ENCODE measurements at places on chromosomes 6 and 20.
A peak's percentile ranks its signal among the peaks of the same experiment; 100 is the strongest.

DNA sequence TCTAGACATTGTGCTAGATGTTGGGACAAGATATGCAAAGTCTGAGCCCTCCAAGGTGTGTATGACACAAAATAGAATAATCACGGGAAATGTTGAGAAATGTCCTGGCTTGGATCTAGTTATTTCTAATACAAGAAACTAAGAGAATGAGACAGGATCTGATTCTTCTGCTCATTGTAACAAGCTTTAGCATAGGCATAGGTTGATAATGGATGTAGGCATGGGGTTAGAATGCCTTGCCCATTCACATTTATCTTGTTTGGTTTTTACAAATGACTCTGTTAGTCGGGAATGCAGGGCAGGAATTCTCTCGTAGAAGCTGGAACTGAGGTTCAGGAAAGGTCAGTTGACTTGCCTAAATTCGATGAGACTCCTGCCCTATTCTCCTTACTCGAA is 1.5 kb upstream of the SLC26A8 start:
- DNase-seq = no peak

- peak; percentile 71 for DNase-seq
These were observed 100.7 kb downstream of the FOXO3 start for GRCh38 chr6:108661430-108661829.

DNA sequence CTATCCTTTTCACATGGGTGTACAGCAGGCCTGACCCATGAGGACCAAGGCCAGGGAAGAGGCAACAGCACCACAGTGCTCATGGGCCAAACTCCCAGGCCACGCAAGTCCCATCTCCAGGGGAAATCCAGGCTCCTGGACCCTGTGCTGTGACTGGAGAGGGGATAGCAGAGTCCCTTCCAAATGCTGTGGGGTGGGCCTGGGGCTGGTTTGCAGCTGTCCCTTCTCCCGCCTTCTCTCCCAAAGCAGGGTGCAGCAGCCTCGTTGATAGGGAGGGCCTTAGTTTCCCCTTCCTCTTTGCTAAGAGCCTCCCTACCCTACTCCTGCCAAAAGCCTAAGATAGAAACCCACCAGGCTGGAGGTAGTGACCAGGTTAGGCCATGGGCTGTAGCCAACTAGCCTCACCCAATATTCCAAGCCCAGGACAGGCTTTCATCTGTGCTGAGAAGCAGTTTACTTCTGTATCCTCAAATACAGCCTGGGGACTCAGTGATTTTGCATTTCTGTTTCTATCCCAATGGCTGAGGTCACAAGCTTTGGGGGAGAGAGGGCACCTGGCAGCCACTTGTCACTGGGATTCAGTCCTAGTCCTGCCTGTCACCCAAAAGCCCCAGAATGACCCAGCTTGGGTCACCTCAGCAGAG is 1.4 kb downstream of the CTSZ start:
- no peak for DNase-seq

- no peak for DNase-seq
These were observed 1.3 kb upstream of the OCSTAMP start for GRCh38 chr20:46551522-46552381.

GRCh38 chr20:25031241-25031640 is 26.7 kb downstream of the ACSS1 start:
- DNase-seq = no peak

- DNase-seq = no peak
These were observed 116.3 kb upstream of the QKI start for GRCh38 chr6:163298079-163298830.

- DNase-seq = no peak
These were observed 280.2 kb downstream of the COL12A1 start for GRCh38 chr6:74925683-74926082.

GRCh38 chr20:62358171-62359042 is 8.7 kb downstream of the LAMA5 start:
- DNase-seq = peak; percentile 16

- DNase-seq = no peak
These were observed 50.0 kb upstream of the PLCB1 start for GRCh38 chr20:8082025-8082424.

- DNase-seq = no peak
These were observed 19.6 kb upstream of the CCR6 start for GRCh38 chr6:167103041-167103891.

GRCh38 chr6:170130201-170130621 is 160.7 kb downstream of the DLL1 start:
- DNase-seq = no peak

DNA sequence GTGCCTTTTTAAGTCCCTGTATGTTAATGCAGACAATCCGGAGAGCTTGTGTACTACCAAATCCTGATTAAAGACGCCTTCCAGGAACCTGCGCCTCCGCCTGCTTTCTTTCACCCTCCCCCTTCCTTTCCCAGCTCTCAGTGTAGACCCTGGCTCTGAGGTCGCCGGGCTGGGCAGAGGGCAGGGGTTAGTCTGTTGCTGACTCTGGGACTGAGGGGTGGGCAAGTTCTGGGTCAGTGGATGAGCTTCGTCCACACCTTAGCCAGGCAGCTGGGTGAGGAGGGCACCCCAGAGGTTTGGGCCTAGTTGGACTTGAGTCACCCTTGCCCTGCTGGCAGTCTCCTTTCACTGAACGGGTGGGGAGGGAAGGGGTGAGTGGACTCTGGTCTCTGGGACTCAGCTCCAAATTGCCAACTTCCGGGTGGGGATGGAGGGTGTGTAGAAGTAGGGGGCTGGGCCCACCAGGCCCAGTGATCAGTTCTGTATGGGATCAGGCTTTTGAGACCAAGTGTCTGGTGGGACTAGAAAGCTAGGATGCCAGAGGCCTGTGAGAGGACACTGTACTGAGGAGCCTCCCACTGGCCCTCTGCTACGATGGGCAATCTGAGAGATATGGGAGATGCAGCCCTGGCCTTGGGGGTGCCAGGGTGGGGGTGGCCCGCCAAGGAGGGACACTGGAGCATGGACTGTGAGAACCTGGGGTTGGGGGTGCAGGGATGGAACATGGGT is 21.3 kb upstream of the SLC22A7 start:
- DNase-seq = no peak

DNA sequence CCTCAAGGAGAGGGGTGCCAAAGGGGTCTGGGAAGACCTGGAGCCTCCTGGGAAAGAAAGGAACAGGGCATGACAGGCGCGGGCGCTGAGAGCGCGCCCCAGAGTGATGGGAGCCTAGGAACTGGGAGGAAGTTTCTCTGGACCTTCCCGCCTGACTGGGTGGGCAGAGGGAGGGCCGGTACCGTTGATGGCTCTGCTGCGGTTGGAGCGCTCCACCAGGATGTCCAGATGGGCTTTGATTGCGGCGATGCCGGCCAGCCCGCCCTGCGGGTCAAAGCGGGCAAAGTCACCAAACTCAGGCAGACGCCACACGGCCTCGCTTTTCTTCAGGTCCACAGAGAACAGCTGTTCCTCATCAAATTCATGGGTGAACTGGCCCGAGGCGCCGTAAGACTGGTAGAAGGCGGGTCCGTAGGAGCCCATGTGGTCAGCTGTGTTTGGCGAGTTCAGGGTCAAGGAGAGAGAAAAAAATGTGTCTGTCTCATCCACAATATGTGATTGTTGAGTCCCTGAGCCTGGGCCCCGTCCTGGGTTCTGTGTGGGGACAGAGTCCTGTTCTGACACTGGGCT is 1.5 kb downstream of the HLA-DOA start:
- DNase-seq = no peak
